Glomerular endothelial cell (primary cell): ENCODE measurements at places on chromosomes 12 and 14.

DNA sequence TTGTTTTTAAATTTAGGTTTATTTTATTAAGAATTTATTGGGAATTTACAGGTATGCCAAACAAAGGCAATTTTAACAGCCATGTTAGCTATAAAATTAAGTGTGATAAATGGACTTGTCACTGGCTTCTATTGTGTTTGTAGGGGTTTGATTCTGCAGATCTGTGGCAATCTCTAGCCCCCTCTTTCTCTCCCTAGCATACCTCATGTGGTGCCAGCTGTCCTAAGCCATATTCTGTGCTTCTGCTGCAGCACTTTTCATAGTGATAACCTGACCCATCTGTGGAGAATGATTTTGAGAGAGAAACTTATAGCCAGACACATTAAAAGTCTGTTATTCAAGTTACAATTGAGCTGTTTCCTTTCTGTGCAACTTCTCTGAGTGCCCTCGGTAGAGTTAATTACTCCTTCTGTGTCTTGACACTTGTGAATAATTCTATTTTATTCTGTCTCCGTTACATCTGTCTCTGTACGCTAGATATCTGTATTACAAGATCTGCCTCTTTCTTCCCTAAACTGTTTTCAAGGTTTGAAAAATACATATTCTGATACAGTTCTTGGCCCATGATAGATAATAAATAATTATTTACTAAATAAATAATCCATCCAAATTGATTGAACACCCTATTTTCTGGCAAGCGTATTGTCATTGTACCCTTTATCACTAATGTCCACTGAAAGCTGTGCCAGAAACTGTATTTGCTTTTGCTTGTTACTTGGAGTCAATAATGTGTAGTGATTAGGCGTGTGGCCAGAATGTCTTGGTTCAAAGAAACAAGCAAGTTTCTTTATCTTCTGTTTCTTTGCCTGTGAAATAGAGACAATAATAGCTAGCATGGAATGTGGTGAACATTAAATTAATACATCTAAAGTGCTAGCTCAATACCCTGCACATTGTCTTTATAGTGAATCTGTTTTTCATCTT, 40.0 kb downstream of the FRS2 start:
- no peak for DNase-seq

GRCh38 chr14:60599727-60600126, 49.5 kb downstream of the SIX1 start:
- no peak for DNase-seq

- peak; percentile 31 for DNase-seq
Observed at GRCh38 chr12:10068644-10069043, 30.1 kb downstream of the CLEC1A start.

DNA sequence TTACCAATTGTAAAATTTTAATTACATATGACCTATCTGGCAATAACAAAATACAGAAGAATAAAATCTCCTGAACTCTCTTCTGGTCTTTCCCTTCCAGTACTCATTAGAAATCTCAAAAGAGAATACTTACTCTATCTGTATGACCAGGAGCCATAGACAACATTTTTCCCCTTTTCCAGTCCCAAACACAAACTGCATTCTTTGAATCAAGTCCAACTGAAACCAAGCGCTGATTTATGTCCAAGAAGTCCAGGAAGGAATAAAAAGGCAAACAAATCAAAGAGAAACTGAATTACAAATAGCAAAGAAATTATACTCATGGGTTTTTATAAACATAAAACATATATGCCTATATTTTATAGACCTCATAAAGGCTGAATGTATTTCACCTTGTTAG, 46.7 kb downstream of the EML5 start:
- DNase-seq: no peak

DNA sequence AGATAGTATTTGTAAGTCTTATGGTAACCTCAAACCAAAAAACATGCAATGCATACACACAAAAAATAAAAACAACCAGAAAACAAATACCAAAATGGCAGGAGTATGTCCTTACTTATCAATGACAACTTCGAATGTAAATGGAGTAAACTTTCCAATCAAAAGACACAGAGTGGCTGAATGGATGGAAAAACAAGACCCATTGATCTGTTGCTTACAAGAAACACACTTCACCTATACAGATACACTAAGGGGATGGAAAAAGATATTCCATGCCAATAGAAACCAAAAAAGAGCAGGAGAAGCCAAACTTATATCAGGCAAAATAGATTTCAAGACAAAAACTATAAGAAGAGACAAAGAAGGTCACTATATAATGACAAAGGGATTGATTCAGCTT, 8.7 kb upstream of the DCAF5 start:
- no peak for DNase-seq

- DNase-seq: no peak
Observed at GRCh38 chr12:90455756-90456155, 499.2 kb downstream of the CCER1 start.

DNA sequence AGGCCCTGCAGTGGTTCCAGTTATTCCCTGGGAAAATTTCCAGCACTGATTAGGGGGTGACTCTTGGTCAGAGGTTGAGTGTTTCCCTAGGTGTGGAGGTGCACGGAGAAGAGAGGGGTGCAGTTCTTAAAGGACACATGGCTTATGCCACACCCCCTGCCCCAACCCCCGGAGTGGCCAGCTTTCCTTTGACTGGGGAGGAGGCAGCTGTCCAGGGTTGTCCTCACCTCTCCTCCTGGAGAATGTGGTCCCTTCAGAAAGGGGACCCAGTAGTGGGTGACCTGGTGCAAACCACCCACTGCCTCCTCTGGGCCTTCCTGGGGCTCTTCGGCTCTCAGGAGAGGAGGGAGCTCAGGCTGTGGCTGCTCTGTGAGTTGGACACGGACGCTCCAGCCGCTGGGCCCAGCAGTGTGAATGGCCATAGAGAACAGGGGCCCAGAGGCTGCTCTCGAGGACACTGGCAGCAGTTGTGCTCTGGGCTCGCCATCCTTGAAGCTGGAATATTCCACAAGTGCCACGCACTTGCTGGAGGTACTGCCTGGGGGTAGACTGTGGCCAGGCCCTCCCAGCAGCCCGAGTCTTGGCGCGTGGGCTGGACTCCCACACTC, 13.6 kb downstream of the PACS2 start:
- DNase-seq: no peak

DNA sequence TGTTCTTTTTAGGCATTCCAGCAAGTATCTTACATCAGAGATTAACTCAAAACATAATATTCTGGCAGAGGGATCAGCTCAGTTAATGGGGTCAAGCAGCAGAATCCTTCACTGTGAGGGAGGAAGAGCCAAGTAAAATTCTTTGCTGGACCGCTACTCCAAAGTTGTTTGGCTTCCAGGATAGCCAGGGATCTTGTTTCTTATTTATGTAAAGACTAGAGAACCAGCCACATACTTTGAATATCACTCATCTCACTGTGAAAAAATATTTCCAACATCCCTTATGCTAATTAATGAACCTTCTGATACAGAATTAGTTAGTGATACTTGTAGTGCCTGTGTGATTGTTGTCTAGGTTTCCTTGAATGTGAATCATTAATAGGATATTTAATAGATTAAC, 94.2 kb downstream of the PLEKHA5 start:
- DNase-seq: no peak

DNA sequence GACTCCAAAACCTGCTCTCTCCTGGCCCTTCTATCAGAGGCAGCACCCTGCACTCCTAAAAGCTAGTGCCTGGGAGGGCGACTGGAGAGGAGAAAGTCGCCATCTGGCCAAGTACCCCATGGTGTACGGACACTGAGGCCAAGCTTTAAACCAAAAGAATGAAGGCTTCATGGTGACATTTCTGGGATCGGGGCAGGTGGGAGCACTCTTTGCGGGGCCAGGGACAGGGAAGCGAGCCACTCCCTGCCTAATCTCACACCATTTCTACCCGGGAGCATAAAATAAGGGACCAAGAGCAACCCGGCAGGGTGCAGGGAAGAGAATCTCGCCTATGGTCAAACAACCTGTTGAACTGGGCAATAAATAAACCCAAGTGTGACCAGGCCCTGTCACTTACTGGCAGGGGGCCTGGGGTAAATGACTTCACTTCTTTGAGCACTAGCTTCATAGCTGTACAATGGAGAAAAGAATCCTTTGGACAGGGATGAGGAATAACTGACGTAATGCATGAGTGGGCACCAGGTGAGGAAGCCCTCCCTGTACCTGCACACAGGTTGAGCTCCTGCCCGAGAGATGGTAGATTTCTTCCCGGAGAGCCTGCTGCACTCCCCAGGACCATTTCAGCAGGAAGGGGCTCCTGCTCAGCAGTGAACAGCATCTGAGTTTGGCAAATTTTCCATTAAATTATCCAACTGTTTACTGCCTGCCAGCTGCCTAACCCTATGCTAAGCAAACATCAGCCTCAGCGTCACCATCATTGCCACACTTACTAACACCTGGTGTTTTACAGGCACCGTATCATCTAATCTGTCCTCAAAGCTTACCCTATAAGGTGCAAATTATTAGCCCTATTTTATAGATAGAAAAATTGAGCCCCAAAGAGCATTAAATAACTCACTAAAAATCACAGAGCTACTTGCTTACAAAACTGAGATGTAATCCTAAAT, 2.0 kb downstream of the SERPINA1 start:
- DNase-seq: no peak

GRCh38 chr12:1830401-1830845, 10.1 kb downstream of the LRTM2 start:
- DNase-seq: no peak

- DNase-seq: no peak
Observed at GRCh38 chr12:96571101-96571862, 81.9 kb downstream of the CFAP54 start.

DNA sequence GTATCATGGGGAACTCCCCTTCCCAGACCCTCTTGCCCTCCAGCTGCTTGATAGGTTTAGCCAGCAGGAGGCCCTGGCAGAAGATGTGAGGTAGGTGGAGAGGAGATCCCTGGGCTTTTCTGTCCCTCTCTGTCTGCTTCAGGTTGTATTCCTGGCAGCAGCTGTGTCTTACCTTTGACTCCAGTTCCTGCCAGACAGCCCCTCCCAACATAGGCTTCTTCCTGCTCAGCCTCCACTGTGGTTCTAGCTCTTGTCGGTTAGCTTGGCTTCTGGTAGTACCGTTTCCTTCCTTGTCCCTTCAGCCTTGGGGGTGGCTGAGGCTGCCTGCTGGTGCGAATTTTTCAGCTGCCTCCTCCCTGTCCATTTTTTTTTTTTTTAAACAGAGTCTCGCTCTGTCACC, 215.7 kb upstream of the CRY1 start:
- no peak for DNase-seq

DNA sequence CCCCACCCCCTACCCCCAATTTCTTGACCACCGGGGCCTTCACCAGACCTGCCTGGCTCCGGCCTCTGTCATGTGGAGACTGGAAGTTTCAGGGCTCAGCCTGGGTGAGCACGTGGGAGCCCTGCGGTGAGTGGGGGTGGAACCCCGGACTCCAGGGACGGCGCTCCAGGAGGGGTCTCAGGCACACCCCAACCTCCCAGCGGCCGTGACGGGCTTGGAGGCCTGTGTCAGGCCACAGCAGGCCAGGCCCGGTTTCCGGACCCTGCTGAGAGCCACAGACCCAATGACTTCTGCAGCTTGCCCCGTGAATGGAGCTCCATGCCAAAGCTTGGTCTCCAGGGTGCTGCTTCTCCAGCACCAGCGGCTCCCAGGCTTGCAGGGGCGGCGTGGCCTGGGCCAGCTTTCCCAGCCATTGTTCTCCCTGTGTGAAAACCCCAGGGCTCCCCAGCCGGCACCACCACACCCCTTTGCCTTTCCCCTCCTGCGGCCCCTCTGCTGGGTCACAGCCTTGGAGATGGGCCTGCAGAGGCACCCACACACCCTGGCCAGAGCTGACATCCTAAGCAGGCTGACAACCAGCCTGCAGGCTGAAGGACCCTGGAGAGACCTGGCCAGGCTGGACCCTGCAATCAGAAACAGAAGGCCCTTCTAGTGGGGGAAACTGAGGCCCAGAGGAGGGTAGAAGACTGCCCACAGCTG, 186.2 kb upstream of the C14orf180 start:
- no peak for DNase-seq

DNA sequence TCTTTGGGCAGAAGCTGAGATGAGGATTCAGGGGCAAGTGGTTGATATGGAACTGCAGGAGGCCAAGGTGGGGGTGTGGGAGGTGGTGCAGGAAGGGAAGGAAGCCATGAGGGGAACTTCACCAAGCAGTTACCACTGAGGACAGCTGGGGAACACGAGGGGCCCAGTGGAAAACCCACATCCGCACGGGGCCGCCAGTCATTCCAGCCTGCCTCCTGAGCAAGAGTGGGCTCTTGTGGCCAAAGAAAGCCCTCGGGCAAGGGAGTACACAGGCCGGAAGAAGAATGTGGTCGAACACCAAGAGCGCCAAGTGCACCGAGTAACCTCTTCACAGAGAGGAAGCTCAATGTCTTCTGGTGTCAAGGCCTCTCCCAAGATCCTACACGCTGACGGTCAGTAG, 252.2 kb upstream of the FOXN3 start:
- DNase-seq: no peak

GRCh38 chr14:61470261-61470960, 149.0 kb downstream of the PRKCH start:
- no peak for DNase-seq

DNA sequence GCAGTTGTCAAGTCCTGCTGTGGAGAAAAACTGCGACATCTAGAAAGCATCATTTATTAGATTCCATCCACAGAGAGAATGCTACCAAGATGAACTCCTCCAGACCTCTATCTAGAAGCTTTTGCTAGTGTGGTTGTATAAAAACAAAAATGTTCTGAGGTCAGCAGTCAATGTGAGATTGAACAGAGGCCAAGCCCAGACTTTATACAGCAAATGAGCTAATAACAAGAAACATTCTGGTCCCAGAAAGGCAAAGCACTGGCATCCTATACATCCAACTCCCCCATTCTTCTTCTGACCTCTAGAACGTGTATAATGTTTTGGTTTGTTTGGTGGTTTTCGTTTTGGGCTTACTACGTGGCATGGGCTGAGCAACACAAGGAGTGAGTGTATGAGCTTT, 26.7 kb upstream of the RIN3 start:
- DNase-seq: no peak

DNA sequence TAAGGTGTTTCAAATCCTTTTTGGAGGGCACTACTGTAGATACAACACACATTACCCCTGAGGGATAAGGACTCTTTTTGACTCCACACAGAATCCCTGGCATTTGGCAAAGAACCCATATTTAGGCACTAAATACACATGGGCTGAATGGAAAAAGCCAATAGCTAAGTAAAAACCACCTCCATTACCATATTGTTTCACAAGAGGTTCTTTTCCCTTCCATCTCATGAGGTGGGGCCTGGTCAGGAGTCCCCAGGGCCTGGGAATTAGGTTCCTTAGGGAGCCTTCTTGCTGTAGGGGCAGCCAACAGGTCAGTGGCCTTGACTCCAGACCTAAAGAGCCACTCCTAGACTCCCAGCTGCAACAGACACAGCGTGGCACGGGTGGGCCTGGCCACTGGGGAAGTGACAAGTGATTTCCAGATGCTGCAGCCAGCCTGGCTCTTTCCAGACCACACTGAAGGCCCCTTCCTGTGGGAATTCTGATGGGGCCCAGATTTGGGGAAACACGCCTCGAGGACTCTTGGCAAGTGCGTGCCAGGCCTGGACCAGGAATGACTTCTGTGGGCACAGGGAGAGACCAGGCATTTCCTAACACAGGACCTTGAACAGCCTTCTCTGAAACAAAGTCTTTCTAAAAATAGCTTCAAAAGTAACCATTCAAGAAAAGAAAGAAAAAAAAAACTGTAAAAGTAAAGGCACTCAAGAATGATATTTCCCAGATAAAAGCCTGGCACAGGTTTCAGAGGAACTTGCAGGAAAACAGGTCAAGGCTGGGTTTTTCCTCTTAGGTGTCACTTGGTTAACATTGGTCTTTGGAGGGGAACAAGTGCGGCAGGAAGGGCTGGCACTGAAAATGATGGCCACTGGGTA, 18.1 kb downstream of the SSH1 start:
- no peak for DNase-seq
